ENCODE measurements at places on chromosomes 11 and 22.

- DNase-seq: no peak
Measured at GRCh38 chr11:65863889-65864705, 3.9 kb downstream of the MUS81 start.

- DNase-seq: no peak
Measured at GRCh38 chr11:9210922-9211320, 54.2 kb downstream of the DENND5A start.

DNA sequence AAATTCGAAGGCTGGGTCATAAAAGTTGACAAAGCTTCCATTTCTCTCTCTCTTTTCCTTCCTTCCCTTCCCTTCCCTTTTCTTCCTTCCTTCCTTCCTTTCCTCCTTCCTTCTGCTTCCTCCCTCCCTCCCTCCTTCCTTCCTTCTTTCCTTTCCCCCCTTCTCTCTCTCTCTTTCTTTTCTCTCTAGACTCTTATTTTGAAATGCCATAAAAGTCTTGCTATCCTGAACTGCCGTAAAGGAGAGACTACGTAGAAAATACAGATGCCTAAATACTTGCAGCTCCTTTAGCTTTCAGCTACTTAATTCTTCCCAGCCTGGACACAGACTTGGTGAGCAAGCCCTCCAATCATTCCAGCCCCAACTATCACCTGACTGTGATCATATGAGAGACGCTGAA lies 1644.4 kb downstream of the FAM181B start:
- no peak for DNase-seq

DNA sequence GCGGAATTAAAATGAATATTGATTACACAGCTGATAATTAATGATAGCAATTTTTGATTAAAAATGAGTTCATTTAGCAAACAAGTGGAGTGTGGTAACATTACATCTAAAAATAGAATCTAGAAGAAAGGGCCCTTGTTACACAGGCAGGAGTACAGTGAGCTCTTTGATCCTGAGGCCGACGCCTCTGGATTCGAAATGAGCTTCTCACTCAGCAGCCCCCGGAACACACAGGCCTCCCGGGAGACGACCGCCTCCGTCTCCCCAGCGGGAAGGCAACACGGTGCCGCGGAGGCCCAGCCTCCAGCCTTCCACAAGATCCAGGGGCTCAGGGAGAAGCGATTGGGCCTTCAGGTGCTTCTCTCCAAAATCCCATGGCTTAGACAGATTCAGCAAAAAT lies 379.1 kb downstream of the BRD1 start:
- no peak for DNase-seq

DNA sequence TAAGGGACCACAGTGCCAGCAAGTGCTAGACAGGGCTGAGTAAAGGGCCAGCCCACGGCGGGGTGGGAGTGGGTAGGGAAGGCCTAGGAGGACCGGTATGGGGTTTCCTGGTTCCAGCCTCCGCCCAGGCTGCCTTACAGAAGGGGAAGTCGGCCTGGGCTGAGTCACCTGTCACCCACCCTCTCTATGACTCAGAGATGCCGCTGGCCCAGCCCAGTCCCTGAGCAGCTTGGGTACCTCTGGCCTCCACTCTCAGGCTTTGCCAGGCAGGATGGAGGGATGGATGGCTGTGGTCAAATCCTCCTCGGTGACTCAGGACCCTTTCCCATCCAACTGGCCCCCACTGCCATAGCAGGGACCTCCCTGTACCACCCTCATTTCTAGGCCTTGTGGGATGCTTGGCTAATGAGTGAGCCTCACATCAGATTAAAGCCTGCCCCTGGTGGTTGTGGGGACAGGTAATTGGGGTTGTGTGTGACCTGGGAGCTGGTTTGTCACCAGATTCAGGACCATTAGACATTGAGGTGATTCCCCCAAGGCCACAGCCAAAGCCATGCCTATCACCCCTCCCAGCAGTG lies 13.9 kb downstream of the SLC35E4 start:
- DNase-seq: no peak

GRCh38 chr11:119810478-119811232 lies 81.7 kb upstream of the NECTIN1 start:
- DNase-seq: peak; percentile 48

DNA sequence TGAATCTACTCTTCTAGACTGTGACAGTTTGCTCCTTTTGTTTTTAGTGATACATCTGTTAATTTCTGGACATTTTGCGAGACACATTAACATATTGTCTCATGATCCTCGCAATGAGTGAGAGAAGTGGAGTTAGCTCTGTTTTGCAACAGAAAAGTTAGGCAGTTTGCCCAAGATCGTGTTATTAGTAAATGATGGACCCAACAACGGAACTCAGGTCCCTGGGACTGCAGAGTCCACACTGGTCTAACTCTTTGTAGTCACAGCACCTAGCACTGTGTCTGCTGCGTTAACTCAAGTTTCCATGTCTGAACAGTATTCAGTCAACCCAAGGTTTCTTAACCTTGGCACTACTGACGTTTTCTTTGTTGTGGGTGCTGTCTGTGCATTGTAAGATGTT lies 3.2 kb downstream of the DEPDC7 start:
- DNase-seq: no peak

- DNase-seq: no peak
Measured at GRCh38 chr11:129974237-129974636, 28.4 kb downstream of the PRDM10 start.

- DNase-seq: peak; percentile 75
Measured at GRCh38 chr22:39215426-39216142, 29.2 kb downstream of the PDGFB start.

DNA sequence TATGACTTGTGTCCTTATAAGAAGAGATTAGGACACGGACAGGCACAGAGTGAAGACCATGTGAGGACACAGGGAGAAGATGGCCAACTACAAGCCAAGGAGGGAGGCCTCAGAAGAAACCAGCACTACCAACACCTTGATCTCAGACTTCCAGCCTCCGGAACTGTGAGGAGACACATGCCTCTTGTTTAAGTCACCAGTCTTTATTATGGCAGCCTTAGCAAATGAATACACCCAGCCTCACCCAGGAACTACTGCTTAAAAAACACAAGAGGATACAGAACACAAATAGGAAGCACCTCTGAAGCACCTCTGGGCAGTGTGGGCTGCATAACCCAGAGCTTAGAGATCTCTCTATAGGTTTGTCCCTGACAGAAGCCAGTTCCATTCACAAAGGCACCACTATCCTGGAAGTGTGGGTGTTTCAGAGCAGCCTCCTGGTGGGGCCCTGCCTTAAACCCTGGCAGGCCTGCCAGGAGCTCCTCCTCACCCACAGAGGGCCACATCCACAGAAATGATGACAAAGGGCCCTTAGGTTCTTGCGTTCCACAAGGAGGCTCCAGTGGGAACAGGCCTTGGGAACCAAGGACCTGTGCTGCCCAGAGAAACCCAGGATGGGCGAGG lies 58.8 kb downstream of the CHRDL2 start:
- DNase-seq: no peak

GRCh38 chr11:131754671-131755070 lies 384.3 kb downstream of the NTM start:
- DNase-seq: no peak

GRCh38 chr22:50208939-50209892 lies 8.4 kb downstream of the SELENOO start:
- DNase-seq: no peak

DNA sequence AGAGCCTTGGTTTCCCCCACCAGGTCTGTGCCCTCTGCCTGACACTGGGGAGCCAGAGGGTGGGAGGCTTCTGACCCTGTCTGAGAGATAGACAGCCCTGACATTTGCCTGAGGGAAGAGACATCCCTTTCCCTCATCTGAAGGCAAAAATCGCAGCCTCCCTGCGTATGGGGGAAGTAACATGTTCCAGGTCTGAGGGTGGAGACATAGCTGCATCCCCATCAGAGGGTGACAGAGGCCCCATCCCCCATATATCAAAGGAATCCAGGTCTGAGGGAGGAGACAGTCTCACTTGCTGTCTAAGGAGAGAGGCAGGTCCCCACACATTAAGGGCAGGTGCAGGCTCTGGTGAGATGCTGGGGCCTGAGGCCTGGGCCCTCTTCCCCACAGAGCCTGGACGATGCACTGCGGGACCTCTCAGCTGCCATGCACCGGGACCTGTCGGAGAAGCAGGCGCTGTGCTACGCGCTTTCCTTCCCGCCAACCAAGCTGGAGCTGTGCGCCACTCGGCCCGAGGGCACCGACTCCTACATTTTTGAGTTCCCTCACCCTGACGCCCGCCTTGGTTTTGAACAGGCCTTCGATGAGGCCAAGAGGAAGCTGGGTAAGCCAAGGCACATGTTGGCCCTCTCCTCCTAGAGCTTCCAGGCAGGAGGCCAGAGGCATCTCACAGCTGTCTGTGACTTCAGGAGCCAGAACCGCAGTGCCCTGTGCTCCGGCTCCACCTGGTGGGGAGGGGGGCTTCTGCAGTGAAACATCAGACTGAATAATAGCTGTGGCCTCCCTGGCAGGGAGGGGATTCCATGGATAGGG lies 16.1 kb upstream of the RELT start:
- peak; percentile 60 for DNase-seq

- no peak for DNase-seq
Measured at GRCh38 chr11:96197801-96198701, 144.9 kb downstream of the MAML2 start.

- no peak for DNase-seq
Measured at GRCh38 chr11:115276799-115277198, 227.4 kb downstream of the CADM1 start.

- no peak for DNase-seq
Measured at GRCh38 chr11:95700471-95700817, 89.1 kb downstream of the FAM76B start.

GRCh38 chr11:132937016-132937415 lies 595.3 kb downstream of the OPCML start:
- DNase-seq: no peak

GRCh38 chr11:112219476-112220232 lies 6.6 kb upstream of the PTS start:
- peak; percentile 79 for DNase-seq

- no peak for DNase-seq
Measured at GRCh38 chr11:48880021-48880441, 103.7 kb downstream of the TRIM51G start.

DNA sequence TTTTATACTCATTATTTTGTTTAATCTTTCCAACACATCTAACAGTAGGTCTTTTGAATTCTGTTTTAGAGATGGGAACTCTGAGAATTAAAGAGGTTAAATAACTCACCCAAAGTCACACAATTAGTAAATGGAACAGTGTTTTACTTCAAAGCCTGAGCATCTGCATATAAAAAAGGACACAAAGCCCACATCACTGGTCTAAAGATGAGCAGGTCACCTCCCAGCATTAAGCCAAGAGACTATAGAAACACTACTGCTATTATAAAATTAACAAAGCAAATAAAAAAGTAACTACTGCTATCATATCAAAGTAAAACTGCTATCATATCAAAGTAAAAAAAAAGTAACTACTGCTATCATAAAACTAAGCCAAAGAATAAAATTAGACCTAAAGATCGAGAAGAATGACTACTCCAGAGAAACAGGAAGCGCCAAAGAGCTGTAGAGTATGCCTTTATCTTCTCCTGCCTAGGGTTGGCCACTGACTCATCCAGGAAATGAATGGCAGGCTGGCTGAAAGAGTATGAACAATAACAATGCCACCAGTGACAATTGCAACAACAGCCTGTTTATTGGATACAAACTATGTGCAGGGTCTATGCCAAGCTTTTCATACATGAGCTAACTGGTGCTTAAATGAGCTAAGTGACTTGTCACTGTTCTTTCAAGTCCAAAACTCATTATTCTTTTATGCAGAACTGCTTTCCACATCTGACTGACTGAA lies 1153.0 kb upstream of the TENM4 start:
- DNase-seq: no peak

- DNase-seq: no peak
Measured at GRCh38 chr11:111063726-111064517, 181.6 kb upstream of the POU2AF2 start.

- no peak for DNase-seq
Measured at GRCh38 chr11:1303126-1303821, 6.2 kb downstream of the TOLLIP start.

GRCh38 chr22:46546466-46547178 lies 9.2 kb upstream of the CELSR1 start:
- DNase-seq: no peak

- DNase-seq: no peak
Measured at GRCh38 chr11:121723246-121723741, 270.5 kb upstream of the SORL1-AS1 start.

Measured in Karpas-422 (cell line).